ENCODE measurements at places on chromosomes 1 and 21.

DNA sequence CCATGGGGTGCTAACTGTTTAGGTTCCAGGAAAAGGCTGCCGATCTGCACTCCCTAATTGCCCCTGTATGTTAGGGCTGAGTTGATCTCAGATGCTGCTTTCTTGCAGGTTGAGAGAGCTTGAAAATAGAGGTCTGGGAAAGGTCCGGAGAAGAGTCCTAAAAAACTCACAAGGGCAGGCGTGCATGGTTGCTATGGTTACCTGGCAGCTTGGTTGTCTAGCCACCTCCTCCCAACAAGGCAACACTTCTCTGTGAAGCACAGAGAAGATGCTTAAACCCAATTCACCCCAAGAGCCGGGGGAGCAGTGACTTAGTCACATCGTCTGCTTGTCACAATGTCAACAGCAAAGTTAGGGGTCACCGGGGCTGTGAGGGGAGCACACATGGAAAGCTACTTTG lies 31.0 kb upstream of the LRRC52 start:
- DNase-seq = no peak

DNA sequence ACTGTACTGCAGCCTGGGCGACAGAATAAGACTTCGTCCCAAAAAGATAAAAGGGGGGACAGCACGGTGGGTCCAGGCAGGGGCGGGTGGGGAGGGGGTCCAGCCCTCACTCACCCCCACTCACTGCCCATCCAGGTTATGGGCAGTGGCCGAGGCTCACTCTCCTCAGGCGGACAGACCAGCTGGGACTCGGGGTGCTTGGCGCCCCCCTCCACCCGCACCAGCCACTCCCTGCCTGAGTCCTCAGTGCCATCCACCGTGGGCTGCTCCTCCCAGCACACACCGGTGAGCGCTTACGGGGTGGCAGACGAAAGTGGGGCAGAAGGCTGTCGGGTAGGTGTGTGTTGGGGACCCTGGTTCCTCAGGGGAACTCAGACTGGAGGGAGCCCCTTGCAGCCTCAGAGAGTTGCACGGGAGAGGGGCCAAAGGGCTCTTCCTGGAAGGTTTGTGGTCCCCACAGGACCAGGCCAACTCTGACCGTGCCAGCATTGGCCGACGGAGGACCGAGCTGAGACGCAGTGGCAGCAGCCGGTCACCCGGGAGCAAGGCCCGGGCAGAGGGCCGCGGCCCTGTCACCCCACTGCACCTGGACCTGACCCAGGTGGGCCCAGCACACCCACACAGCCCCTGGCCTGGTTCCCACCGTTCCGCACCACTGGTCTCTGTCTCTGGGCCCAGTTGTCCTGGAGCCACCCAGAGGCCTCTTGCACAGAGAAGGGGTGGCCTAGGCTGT lies 6.6 kb downstream of the PLEKHN1 start:
- DNase-seq = no peak

DNA sequence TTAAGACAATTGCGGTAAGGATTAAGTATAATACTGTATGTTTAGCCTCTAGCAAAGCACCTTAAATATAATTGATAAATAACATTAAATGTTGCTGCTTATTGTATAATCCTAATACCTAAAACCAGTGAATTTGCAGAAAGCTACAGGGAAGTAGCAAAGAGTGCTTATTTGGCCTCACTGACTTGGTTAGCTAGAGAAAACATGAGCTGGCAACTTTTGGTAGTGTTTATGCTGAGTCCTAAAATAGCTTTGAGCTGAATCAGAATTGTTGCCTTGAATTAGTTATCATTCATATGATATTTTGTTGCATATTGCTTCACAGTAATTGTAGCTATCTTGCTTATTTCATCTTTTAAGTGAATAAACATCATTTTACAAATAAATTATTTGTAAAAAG lies 3.5 kb downstream of the TRIM67 start:
- peak; percentile 80 for DNase-seq

GRCh38 chr1:14597343-14598006 lies 1.0 kb upstream of the KAZN start:
- no peak for DNase-seq

DNA sequence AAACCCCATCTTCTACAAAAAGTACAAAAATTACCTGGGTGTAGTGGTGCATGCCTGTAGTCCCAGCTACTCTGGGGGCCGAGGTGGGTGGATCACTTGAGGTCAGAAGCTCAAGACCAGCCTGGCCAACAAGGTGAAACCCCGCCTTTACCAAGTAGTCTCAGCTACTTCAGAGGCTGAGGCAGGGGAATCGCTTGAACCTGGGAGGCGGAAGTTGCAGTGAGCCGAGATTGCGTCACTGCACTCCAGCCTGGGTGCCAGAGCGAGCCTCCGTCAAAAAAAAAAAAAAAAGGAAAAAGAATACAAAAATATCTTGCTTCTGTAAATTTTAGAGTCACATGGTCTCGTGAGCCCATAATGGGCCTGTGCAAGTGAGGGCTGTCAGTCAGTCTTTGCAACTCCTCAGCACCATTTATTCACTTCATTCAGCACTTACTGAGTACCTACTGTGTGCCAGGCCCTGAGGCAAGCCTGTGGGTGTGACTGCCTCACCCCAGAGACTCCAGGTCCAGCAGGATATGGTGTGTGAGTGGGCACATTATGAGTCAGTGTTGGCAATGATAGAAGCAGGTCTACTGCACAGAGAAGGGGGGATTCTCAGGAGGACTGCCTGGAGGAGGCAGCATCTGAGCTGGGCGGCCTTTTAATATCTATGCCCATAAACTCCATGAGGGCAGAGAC lies 46.8 kb upstream of the TARDBP start:
- DNase-seq = peak; percentile 3

- no peak for DNase-seq
Measured at GRCh38 chr1:157819896-157820295, at the start of gene FCRL1. TSS of gene FCRL1 (minus strand) at chr1:157820120. CDS start at chr1:157820037, 83 bp downstream.

DNA sequence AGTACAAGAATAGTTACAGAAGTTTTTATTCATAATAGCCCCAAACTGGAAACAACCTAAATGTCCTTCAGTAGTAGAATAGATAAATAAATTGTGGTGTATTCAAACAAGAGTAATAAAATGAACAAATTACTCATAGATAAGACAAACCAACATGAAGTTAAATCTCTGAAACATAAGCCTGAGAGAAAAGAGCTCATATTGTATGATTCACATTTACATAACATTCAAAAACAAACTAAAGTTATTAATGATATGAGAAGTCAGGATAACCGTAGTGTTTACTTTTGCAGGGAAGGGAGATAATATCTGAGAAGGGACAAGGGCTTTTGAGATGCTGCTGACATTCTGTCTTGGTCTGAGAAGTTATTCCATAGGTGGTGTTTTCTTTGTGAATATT lies 13.5 kb downstream of the STPG1 start:
- DNase-seq = peak; percentile 34

DNA sequence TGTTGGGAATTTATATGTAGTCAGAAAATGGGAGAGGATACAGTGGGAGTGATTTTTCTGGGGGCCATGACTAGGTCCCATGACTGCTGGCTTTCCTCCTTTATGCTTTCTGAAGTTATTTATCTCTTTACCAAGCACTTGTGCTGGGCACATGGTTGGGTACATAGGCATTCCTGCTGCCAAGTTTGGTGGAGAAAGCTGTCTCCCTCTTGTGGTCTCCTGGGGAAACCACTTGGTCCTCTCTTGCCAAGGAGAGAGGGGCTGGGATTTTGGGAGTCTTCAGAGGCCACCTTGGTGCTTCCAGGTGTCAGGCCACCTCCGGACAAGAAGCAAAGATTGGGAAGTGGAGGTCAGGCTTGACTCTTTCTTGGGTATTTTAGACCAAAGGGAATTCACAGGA lies 120.2 kb upstream of the KCNE2 start:
- peak; percentile 26 for DNase-seq

DNA sequence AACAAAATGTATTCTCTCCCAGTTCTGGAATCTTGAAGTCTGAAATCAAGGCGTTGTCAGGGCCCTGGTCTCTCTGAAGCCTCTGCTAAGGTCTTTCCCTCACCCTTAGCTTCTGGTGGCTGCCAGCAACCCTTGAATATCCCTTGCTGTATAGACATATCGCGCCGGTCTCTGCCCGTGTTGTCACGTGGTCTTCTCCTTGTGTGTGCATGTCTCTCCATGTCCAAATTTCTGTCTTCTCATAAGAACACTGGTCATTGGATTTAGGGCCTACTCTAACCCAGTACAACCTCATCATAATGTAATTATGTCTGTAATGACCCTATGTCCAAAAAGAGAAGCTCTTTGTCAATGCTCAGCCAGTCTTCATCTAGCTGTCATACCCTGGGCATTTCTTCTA lies 85.7 kb upstream of the ETS2 start:
- no peak for DNase-seq

- DNase-seq = no peak
Measured at GRCh38 chr1:154199563-154199879, 6.6 kb downstream of the CFAP141 start.

- DNase-seq = peak; percentile 81
Measured at GRCh38 chr1:244674446-244674845, 21.5 kb downstream of the DESI2 start.

- DNase-seq = no peak
Measured at GRCh38 chr1:218485241-218485928, 140.2 kb downstream of the TGFB2 start.

- no peak for DNase-seq
Measured at GRCh38 chr21:17536381-17536780, 23.5 kb downstream of the CXADR start.

DNA sequence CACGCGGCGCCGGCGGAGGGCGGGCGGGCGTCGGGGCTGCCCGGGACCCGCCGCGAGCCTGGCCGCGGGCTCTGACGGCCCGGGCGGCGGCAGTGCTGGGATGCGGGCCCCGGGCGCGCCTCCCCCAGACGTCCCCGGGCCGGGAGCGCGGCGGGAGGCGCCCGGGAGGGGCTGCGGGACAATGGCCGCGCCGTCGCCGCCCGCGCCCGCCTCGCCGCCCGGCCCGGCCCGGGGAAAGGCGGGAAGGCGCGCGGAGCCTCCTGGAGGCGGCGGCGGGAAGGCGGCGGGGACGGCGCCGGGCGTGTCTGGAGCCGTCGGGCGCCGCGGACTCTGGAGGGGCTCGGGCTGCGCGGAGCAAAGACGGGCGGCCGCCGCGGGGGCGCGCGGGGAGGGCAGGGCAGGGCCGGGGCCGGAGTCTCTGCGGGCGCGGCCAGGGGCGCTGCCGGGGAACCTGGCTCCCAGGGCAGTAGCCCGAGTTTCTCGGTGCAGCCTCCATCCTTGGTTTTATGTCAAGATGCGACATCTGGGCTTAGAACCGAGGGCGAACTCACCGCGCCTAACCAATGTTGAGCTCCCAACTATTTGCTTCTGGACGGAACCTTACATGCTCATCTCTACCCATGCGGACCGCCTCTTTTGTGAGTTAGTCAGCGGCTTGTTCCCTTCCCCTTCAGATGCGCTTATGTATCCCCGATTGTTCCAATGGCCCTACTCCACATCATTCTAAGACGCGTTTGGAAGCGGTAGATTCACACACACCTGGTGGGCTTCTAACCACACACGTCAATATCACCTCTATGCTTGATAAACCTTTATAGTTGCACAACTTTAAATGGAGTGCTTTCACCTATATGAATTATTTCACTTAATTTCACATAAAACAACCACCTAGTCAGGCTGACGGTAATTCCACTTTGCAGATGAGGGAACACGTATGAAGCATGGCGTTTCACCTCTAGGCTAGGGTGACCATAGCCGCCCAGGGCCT lies 651 bp downstream of the ZBTB8A start:
- DNase-seq = peak; percentile 59

DNA sequence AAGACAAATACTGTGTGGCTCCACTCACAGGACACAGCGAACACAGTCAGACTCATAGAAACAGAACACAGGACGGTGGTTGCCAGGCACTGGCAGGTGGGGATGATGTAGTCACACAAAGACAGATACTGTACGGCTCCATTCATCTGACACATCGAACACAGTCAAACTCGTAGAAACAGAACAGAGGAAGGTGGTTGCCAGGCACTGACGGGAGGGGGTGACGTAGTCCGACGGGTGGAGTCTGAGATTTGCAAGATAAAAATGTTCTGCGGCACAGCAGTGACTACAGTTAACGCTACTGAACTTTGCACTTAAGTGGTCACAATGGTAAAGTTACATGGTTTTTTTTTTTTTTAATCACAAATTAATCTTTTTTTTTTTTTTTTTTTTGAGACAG lies 18.7 kb downstream of the C21orf58 start:
- no peak for DNase-seq

DNA sequence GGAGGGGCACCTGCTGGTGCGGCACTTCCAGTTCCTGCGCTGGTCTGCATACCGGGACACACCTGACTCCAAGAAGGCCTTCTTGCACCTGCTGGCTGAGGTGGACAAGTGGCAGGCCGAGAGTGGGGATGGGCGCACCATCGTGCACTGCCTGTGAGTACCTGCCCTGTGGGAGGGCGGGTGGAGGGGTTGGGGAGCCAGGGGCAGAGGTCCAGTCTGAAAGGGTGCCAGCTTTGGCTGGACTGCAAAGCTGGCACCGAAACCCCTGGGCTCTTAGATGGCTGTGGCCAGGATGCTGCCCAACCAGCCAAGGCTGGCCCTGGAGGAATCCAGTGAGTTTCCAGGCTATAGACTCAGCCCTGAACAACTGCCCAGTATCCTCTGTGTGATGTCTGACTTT lies 87.3 kb downstream of the PTPRU start:
- no peak for DNase-seq

GRCh38 chr1:33055210-33056008 lies 18.7 kb upstream of the AK2 start:
- DNase-seq = peak; percentile 94

DNA sequence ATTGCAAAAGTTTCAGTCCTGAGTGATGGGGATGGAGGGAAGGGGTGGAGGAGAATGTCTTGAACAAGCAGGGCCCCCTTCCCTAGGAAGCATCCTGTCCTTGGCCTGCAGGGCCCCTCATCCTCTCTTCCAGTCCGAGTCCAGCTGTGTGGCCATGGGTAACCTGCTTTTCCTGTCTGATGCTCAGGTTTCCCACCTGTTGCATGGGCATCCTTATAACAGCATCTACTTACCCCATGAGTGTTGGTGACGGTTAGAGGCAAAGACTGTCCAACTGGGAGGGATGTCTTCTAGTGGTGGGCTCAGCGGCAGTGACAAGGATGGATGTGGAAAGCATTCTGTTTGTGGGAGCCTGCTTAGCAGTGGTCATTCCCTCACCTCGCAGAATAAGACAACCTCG lies 1.9 kb downstream of the UBL4B start:
- no peak for DNase-seq

- DNase-seq = no peak
Measured at GRCh38 chr1:219413536-219413935, 199.4 kb downstream of the ZC3H11B start.

DNA sequence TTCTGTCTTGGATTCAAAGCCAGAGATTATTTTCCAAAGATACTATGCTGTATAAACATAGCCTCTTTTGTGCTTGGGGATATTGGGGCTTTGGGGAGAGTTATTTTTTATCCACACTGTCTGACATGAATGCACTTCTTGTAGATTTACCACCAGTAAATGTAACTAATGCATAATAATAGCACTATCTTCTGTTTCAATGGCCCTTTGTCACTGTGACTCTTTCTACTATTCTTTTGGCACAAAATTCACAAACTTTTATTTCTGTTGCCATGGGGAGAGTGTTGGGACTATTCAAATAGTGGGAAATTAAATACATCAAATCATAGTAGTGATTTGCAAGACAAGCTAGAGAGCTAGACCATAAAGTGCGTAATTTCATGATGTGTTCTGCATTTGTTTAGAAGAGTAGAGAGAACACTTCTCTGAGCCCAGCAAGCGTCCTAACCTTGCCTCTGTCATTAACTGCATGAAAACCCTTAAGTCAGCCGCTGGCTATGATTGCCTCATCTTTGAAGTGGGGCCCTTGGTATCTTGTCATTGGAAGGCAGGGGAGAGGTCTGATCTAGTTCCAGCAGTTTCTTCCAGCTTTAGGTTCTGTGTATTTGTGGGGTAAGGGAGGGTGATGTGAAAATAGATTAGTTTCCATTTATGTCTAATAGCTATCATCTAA lies 154.4 kb downstream of the HHAT start:
- no peak for DNase-seq

Measured in iris pigment epithelial cell (primary cell).